Brain (organoid and tissue), 16 donors: ENCODE measurements at places on chromosomes 2 and 18. TPM values are rescaled to one million over a fixed set of nuclear protein-coding genes. Genes with fewer than 3 reads are reported as not detected.

DNA sequence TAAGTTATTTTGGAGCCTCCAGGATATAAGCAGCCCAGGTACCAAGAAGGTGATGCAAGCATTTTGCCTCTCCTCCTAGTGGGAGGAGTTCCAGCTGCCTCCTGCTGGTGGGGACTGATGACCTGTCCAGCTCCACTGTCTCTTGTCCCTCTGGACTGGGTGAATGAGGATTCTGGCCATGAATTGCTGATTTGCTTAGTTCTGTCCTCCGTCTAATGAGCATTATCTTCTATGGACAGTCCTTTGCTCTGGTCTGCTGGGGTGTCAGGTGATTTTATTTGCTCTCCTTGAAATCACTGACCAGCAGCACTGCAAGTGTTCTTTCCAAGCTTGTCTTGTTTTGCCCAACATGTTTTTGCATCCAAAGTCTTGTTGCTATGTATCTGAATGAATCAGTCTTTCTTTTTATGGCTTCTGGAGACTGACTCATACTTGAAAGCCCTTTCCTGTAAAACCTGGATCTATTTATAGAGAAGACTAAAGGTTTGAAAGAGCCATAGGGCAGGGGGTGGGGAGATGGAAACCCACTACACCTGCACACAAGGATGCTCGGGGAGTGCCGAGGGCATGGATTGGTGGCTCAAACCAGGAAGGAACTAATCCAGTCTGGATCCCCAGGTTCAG lies 40.5 kb upstream of the EFHD1 start:
- no peak for DNase-seq

DNA sequence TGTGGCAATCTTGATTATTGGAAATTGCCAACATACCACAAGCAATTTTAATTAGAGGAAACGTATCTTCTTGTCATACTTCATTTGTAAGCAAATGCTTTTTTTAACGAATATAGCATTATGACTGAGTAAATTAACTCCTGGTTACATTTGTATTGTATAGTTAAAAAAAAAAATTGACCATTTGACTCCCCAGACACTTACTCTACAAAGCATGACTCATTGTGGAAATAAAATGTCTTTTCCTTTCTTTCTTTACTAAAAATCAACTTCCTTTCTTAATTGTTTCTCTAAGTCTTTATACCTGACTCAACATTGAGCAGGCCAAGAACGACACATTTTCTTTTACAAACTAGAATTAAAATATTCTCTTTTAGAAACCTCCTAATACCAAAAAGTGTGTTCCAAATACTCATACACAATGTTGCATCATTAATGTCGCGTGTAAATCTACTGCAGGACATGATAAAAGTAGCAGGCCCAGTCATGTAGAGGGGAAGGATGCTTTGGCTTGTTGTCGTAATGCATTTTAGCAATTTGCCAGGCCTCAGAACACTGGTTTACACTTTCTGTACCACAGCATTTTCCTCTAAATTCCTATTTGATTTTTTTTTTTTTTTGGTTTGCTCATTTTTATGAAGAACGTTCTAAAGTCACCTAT lies 349.6 kb upstream of the KCNH7 start:
- DNase-seq, result no peak

Gene CSRNP3
- polyA plus RNA-seq, result 1.1 TPM

Gene NAT8
- not detected for polyA plus RNA-seq

DNA sequence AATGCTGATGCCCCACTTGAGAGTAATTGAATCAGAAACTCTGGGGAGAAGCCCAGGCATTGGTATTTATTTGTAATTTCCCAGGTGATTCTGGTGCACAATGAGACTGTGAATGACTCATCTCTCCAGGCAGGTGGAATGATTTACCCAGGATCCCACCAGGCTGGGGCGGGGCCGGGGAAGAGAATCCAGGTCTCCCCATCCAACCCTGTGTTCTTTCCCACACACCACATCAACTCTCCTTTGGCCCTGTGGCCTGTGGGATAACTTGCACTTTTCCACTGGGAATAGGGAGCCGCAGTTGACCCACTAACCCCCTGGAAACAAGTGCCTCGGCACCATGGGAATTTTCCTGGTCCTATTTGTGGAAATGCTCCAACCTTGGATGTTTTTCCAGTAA lies 409.8 kb downstream of the ZNF521 start:
- no peak for DNase-seq

- DNase-seq, result no peak
These were observed 249.7 kb downstream of the ETAA1 start for GRCh38 chr2:67646714-67647333.

DNA sequence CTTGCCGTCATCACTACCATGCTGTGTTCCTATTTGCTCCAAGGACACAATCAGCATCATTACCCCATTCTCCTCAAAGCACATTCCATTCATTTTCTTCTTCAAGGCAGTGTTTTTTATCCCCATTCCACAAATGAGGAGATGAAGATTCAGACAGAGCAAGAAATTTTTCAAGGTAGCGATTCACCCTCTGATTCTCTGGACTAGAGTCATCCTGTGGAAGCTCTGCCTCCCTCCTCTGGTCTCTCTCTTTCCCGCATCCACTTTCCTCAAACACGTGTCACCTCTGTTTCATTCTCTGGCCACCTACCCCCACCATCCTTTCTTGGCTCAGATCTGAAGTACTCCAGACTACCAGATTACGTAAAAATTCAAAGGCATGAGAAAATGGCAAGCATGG lies 297.9 kb downstream of the SOX11 start:
- no peak for DNase-seq
